ENCODE measurements at places on chromosomes 12 and 14.

DNA sequence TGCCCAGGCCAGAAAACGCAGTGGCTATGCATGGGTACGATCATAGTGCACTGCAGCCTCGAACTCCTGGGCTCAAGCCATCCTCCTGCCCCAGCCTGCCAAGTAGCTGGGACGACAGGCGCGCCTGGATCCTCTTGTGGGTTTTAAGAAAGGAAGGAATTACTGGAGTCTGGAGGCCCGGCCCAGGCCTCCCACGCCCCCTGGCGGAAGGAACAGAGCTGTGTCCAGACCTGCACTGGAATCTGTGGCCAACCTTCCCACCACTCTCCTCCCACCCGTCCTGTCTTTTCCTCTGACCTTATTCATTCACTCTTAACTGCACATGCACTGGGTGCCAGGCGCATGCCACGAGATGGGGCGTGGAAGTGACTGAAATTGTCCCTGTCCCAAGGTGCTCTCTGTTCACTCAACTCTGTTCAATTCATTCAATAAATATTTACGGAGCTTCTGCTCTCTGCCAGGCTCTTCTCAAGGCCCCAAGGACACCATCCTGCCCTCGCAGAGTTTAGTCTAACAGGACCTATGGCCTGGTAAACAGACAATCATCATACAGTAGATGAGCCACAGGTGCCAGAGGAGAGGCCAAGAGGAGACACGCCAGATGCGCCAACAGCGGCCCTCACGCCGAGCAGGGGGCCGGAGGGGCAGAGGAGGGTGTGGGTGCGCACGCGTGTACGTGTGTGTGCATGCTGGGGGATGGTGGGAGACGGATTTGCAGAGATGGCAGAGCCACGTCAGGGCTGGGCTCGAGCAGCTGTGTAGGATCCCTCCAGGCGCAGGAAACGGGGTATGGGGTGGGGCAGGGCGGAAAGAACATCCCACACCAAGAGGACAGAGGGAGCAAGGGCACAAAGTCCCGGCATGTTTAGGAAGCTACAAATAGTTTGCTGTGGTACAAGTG lies 13.7 kb upstream of the TMEM106C start:
- peak; percentile 50 for DNase-seq

DNA sequence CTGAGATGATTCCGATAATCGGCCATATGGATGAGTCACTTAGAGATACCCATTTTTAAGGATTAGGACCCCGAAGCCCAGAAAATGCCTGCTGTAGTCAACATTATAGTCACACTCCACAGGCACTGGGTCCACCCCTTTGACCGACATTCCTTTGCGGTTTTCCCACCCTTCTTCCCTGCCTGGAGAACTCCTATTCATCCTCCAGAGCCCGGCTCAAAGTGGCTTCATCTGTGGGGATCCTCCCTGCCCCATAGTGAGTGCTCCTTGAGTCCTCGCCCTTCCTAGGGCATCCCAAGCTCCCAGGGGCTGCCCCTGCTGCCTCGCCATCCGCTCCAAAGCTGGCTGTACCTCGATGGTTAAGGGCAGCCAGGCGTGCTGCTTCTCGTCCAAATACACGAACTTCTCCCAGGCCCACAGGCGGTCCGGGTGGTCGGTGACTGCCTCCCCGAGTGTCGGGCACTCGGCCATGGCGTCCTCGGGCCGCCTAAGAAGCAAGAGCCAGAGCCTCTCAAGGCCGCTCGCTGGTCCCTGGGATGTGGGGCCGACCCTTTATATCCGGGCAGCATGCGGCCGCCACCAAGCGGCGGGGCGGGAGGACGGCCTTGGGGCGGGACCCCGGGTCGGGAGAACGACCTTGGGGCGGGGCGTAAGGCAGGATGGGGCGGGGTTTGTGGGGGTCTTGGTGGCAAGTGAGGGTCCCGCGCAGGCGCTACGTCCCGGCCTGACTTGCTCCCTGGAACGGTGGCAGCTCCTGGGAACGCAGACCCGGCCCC lies at the start of gene TCL1A:
Gene TCL1A, minus strand, starts transcription at position 530 of the 776 bp plus-strand sequence. Its CDS starts 59 bp downstream, at position 471.
- no peak for DNase-seq

DNA sequence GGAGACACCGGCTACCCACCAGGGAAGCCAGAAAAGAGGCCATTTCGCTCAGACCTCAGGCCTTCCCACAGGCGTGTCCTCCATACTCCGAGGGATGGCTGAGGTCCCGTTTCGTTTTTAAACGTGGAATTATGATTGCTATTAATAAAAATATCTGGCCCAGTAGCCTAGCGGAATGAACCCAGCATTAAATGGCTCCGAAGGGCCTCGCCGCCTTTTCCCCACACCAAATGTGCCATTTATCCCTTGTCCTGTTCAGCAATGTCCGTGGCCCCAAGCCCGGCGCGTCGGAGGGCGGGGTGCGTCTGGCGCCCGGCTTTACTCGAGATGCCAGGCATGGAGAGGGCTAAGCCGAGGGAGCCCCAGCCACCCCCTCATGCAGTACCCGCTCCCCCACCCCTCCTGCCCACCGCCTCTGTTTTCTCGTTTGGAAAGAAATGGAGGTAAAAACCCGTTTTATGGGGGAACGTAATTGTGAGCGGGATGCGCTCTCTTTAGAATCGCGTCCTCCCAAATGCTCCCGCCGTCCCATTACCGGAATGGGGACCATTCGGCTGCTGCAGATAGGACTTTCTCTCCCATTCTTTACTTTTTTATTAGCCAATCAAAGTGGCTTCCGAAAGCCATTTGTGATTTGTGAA lies 5.7 kb downstream of the HOXC8 start:
- no peak for DNase-seq

DNA sequence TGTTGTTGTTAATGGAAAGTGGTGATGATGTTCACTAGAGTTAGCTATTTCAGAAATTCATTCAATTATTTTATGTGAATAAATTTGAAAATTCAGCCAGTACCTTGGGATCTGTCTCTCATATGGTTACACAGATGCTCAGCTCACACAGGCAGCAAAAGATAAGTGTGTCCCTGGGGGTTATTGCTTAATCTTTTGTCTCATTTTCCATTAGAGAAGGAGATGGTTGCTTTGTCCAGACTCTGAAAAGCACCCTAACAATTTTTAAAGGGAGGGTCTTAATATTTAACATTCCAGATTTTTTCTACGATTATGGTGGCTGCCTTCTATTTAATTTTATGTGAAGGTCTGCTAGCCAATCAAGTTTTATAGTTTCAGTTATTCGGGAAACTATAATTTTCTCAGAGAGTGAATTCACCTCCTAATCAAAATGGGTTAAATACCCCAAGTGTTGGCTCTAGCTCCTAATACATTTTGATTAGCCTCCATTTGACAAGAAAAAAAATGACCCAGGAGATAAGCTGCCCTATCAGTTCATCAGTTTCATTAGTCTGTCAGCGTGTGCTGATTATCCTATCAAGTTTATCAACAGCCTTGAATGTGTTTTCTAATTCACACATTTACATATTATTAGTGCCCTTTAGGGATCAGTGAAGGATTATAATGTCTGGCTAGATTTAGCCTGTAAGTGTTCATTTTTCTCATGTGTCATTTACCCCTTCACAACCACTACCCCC lies 282.1 kb downstream of the TMTC2 start:
- DNase-seq, result no peak

- DNase-seq, result no peak
Observed at GRCh38 chr14:89294060-89294459, 123.0 kb downstream of the FOXN3 start.

- no peak for DNase-seq
Observed at GRCh38 chr12:102542816-102543440, 62.6 kb upstream of the IGF1 start.

DNA sequence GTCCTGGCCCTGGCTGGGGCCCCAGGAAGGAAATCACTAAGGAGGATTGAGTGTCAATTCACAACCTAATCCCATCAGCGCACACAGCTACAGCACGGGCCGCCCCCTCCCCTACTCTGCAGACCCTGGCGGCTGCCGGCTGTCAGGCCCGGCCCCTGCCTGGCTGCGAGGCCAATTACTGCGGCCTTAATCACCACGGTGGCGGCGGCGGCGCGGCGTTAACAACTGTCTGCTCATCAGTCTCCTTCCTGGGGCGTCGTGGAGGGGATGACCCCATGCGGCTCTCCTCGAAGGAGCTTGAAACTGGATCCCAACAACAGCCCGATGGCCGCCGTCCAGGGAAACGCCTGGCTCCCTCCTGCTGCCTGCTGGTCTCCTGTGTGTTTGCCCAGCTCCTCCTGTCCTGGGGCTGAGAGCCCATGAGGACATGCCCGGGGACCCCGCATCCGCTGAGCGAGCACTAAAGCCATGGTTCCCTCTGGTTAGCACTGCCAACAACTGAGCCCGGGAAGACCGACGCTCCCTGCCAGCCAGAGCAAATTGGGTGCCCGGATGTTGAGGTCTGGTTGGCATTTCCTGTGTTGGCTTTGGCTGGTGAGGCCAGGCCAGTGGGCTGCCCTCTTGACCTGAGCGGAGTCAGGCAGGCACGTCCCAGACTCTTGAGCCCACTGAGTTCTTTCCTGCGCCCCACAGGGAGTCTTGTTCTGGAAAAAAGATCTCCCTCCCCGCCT lies 21.8 kb upstream of the EIF2B2 start:
- no peak for DNase-seq

- no peak for DNase-seq
Observed at GRCh38 chr14:97350894-97351731, 553.9 kb downstream of the VRK1 start.

- no peak for DNase-seq
Observed at GRCh38 chr12:24226745-24227350, 277.4 kb upstream of the SOX5 start.

GRCh38 chr12:132123970-132124765 lies 20.0 kb downstream of the DDX51 start:
- DNase-seq, result no peak

DNA sequence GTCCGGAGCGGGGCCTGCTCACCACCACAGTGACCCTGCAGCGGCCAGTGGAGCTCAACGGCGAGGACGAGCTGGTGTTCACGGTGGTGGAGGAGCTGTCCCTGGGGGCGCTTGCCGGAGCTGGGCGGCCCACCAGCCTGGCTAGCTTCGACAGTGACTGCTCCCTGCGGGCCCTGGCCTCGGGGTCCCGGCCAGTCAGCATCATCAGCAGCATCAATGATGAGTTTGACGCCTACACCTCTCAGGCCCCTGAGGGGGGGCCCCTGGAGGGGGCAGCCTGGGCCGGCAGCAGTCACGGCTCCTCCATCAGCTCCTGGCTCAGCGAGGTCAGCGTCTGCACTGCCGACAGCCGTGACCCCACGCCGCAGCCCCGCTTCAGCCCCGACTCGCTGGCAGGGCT lies 37.4 kb downstream of the KIF26A start:
- no peak for DNase-seq

DNA sequence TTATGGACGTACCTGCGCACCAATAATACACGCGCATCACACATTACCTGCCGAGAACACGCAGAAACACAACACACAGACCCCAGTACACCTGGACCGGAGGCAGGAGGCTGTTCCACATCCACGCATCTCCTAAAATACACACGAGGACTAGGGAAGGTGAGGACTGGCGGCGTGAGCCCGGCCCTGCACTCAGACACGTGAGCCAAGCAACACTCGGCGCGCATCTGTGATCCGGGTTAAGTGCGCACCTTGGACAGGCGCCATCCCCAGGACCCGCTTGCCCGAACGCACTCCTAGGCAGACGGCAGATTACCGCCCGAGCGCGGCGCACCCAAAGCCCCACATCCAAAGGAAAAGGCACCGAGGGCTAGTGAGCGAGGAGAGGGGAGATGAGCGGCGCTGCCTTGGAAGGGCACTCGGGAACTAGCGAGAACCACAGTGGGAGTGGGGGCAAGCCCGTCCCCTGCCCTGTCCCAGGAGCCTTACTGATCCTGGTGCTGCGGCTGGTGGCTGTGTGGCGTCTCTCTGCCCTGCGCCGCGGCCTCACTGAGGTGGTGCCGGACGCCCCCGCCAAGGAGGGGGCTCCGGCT lies 417 bp downstream of the GLS2 start:
- DNase-seq, result no peak

DNA sequence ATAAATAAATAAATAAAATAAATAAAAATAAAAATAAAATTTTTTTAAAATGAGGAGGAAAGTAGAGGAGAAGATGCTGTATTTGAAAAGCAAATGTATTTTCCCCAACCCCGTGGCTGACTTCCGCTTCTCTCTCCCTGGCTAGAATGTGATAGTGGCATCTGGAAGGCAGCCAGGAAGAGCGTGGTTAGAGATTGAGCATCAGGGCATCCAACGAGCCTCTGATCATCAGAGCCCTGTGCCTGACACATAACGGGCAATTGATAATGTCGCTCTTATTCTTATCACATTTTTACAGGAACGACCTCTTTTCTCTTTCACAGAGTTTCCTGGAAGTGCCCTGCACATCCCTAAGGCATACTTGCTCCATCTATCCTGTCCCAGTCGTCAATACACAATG lies 496.9 kb upstream of the TMEM132C start:
- DNase-seq, result no peak

DNA sequence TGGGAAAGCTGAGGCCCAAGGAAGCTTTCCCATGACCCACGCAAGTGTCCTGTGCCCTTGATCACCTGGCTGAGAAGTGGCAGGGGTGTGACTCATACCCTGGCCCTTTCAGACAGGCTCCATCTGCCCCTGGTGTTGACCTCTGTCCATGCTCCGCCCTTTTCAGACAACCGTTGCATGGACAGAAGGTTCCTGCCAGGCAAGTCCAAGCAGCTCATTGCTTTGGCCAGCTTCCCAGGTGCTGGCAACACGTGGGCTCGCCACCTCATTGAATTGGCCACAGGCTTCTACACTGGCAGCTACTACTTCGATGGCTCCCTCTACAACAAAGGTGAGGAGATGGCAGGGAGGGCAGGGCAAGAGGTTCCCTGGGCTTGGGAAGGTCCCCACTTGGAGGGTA lies 103.5 kb downstream of the WSCD2 start:
- DNase-seq, result no peak

- no peak for DNase-seq
Observed at GRCh38 chr12:109385339-109386058, 37.8 kb downstream of the MYO1H start.

DNA sequence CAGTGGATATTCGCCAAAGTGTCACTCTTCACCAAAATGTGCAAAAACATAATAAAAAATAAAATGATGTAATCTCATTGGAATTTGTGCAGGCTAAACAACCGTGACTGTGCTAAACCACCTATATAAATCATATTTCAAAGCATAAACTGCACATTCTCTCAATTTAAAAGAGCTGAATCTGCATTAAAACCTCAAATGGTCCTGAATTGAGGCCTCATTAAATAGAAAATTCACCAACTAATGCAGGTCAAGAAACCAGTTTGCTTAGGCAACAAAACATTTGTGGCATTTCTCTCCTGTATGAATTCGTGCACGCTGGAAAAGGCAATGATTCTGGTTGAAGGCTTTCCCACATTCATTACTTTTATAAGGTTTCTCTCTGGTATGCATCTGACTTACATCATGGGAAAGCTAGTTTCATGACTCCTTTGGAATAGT lies 80.1 kb upstream of the IFNG-AS1 start:
- DNase-seq, result no peak

DNA sequence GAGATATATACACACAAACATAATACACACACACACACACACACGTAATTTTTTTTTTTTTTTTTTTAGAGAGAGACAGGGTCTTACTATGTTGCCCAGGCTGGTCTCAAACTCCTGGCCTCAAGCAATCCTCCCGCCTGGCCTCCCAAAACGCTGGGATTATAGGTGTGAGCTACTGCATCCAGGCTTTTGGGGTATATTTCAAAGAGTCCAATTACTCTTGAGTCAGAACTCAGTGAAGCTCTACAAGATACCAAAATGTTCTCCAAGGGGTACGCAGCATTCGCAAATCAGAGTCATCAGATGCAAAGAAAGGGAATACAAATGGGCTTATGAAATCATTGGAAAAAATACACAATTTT lies 54.0 kb downstream of the PHLDA1 start:
- DNase-seq, result no peak

GRCh38 chr12:82708061-82708879 lies 21.6 kb downstream of the TMTC2 start:
- DNase-seq, result no peak

GRCh38 chr14:90785876-90786450 lies 30.3 kb downstream of the TTC7B start:
- no peak for DNase-seq

All from GM18507 (cell line).